ENCODE measurements at places on chromosomes 4 and X.

- DNase-seq = no peak
Measured at GRCh38 chrX:87337267-87337666, 180.3 kb upstream of the KLHL4 start.

DNA sequence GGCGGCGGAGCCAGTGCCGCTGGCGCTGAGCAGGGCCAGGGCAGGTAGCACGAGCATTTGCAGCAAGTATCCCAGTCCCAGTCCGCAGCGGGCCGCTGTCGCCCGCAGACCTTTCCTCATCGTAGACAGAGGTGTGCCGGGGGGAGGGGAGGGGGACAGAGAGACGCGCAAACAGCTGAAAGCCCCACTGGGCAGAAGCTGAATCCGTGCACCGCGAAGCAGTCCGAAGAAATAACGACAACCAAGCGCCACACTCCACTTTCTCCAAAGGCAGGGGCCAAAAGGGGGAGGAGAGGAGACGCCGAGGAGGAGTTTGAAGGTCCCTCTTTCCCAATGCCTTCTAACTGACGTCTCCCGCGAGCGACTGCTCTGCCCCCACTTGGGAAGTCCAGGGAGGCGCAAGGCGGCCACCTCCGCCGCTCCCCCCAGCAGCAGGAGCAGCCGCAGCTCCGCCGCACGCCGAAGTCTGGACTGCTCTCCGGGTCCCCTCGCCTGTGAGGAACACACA is at the start of gene UNC5C:
Gene UNC5C (minus strand): TSS at position 236 of the 508 bp plus-strand sequence.
- DNase-seq = peak; percentile 97

GRCh38 chr4:51880016-51880915 is 37.3 kb downstream of the DCUN1D4 start:
- DNase-seq = no peak

DNA sequence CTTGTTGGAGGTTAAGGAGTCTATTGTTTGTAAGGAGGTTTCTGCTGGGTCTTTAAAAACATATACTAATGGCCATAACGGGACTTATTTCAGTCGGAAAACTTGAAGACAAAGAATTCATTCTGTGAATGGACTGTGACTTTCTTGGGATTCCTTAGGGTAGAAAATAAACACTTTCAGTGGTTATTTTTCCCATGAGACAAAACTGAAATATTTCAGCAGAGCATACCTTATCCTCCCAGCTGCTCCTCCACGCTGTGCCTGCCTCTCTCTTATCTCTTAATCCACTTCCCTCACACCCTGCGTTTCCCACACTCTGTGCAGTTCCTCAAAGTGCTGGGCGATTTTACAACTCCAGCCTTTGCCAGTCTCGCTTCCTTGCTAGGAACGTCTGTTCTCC is 47.1 kb upstream of the SORBS2 start:
- no peak for DNase-seq

DNA sequence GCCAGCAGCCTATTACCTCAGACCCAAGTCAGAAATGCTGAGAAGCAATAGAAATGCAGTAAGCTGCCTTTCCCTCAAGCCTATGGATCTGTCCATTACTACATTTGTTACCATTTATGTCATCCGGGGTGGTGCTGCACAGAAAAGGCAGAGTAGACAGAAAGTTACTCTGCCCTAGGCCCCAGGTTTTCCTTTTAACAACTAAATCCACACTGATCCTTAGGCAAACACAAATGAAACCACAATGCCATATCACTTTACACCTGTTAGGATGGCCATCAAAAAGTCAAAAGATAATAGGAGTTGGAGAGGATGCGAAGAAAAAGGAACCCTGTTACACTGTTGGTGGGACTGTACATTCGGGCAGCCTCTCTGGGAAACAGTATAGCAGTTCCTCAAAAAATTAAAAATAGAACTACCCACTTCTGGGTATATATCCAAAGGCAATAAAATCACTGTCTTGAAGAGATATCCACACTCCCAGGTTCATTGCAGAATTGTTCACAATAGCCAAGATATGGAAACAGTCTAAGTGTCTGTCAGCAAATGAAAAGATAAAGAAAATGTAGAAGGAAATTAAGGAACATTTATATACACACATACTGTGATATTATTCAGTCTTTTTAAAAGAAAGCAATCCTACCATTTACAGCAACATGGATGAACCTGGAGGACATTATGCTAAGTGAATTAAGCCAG is 186.3 kb downstream of the NWD2 start:
- no peak for DNase-seq

GRCh38 chr4:18689308-18690115 is 668.0 kb upstream of the LCORL start:
- DNase-seq = peak; percentile 91

DNA sequence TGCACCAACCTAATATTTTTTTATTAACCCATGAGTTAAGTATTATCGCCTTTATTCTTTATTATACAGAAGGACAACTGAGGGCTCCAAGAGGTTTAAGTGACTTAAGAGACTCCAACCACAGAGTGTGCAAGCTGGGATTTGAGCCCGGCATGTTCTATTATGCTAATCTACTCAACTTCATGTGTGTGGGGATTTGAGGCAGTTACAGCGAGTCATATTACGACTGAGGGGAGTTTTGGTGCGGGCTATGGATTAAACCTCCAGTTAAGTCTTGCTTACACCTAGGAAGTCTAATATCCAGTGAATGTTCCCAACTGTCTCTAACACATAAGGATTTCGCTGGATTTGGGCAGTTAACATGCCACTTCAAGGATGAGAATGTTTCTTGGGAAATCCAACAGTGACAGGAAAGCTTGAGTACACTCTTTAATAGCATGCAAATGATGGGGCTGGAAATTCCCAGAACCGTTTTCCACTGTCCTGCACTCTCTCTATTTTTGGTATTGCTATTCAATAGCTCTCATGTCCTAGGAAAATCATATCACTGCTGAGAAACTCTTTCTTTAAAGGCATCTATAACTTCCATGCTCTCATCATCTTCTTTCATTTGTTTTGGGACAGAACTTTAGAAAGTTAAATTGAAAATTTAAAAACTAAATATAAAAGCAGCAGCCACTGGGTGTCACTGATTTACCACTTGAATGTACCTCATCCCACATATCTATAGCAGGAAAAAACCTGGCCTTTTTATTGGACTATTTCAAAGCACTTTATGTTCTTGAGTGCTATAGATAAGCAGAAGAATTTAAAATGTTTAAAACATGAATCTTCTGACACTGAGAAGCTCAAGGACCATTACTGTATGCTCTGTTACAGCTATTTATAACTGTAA is 165.1 kb upstream of the TTC29 start:
- no peak for DNase-seq

DNA sequence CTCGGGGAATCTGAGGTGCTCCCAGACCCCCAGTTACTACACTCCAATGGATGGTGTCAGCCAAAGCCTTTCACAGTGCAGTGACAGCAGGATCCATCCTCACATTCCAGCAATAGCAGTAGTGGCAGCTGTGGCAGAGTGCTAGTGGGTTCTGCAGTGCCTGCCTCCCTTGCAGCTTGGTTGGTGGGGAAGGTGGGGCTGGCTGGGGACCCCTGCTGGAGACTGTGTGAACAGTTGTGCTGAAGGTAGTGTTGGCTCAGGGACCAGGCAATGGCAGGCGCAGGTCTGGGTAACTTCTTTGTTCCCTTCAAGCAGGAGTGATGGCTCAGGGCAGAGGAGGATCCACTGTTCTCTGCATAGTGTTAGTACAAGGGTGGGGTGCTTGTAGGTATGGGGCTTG is 343.7 kb upstream of the TRAM1L1 start:
- no peak for DNase-seq

- no peak for DNase-seq
Measured at GRCh38 chr4:146647615-146648460, 9.1 kb downstream of the POU4F2 start.

GRCh38 chr4:130484826-130485225 is 1388.9 kb downstream of the C4orf33 start:
- DNase-seq = no peak

GRCh38 chr4:177010418-177010817 is 217.7 kb upstream of the VEGFC start:
- DNase-seq = no peak

Data from lung (tissue), 17 donors.